ENCODE measurements at places on chromosomes 6 and 20.

- no peak for DNase-seq
Observed at GRCh38 chr20:38856570-38856969, 51.1 kb downstream of the PPP1R16B start.

DNA sequence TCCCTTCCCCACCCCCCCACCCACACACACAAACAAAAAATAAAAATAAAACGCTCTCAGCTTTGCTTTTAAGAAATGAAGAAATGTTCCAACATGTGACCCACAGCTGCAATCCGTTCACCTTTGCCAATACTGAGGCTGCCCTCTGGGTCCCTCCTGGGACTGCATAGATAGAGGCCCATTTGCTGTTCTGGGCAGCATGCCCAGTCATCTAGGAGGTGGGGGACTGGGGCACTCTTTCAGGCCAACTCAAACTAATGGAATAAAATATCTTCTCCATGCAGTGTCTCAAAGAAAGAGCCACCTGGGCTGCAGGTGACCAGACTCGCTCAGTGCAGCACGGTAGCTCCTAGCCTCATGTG lies 79.9 kb downstream of the SLC22A3 start:
- DNase-seq = no peak

DNA sequence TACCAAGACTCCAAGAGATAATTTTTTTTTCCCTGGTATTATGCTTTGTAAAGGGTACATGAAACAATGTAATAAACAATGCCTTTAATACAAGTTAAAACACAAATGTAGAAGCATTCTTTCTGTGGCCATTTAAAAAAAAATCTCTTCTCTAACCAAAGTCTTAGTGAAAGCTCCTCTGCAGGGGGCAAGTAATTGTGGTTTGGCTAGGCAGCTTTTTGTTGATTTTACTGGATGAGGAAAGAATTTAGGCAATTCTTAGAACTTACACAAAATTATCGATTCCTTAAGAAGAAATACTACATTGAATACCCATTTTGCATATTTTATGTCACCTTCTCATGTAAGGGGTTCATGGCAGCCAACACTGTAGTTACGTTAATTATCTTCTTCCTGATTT lies 12.4 kb downstream of the TFB1M start:
- no peak for DNase-seq

DNA sequence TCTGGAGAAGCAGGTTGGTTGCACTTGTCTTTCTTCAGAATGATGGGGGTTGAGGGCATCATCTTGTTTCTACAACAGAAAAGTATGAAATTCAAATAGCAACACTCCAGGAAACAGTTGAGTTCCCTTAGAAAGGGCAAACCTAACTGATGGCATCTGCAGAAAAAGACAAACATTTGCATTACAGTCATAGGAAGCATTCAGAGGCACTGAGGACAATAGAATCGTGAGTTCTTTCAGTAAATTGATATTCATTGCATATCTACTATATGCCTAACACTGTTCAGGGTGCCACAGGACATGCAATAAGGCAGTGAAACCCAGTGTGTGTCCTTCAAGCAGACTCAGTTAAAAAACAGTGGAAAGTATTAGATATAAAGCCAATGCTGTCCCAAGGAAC lies 41.1 kb upstream of the OPN5 start:
- DNase-seq = no peak

DNA sequence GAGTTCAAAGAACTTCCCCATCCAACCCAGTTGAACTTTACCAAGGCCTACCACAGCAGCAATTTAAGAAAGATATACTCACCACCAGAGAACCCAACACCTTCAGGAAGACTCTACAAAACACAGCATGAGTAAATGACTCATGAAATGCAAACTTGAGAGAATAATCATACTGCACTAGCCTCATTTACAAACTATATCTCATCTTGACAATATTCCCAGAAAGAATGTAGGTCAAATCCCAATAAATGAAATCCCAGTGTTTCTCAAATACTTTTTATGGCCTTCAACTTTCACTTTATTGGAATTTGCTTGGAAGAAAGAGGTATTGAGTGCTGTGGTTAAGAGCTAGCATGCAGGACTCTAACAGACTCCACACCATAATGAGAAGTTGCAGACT lies 60.0 kb downstream of the FYN start:
- no peak for DNase-seq

DNA sequence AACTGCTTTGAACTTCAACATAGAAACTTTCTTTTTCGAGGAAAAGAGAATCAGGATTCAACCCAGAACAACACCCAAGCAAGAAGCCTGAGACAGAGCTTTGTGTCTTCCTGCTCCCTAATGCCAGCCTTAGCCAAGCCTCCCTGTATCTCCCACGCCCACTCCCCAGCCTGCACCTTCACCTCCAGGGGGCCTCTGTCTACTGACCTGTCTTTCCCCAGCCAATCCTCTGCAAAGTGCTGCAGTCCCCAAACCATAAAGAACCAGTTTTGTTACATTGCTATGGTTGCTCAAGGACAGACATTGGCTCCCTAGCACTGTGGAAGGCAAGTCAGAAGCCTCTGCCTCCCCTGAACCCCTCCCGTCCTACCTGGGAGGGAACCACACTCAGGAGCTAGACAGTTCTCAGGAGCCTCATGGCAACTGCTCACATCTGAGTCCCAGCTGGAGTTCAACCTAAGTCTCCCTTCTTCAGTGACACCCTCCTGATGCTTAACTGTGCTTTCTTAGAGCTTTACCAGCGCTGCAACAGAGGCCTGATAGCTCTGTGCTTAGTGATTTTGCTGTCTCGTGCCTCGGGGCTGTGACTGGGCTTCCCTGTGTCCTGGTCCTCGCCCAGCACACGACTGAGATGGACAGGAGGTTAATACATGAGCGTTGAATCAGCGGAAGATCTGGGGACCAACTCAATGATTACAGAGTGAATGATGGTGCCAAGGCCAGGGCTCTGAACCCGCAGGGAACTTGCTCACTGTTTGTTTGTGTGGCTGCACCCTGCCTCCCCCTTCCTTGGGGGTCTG lies 101.5 kb upstream of the DUSP22 start:
- DNase-seq = no peak

DNA sequence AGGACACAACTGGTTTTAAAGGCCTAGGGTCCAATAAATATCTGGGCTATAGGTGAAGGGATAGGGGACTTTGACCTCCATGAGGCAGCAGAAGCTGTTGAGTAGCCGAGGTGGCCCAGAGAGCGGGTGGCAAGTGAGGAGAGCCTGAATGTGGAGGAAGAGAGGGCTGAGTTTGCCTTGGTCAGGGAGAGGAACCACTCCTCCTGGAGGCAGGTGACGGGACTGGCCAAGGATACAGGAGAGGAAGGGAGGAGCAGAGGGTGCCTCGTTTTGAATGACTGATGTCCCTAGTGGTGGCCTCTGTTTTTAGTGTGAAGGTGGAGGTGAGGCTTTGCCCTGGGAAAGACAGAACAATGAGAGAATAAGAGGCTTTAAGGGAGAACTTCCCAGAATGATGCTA lies 19.1 kb upstream of the AAR2 start:
- DNase-seq = peak; percentile 53

DNA sequence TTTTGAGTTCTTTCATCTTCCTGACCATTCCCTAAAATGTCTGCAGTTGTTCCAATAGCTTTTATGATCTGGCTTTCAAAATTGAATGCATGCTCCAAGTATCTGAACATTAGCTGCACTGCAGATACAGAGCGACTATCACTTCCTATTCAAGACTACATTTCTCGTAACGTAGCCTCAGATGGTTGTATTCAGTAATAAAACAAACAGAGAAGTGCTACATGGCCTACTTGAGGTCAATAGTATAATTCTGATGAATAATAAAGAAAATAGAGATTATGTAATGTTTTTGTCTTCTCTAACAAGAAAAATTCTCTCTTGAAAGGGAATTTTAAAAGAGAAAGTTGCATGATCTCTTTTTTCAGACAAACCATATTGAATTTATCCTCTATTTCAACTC lies 333.9 kb upstream of the IRAK1BP1 start:
- DNase-seq = no peak

DNA sequence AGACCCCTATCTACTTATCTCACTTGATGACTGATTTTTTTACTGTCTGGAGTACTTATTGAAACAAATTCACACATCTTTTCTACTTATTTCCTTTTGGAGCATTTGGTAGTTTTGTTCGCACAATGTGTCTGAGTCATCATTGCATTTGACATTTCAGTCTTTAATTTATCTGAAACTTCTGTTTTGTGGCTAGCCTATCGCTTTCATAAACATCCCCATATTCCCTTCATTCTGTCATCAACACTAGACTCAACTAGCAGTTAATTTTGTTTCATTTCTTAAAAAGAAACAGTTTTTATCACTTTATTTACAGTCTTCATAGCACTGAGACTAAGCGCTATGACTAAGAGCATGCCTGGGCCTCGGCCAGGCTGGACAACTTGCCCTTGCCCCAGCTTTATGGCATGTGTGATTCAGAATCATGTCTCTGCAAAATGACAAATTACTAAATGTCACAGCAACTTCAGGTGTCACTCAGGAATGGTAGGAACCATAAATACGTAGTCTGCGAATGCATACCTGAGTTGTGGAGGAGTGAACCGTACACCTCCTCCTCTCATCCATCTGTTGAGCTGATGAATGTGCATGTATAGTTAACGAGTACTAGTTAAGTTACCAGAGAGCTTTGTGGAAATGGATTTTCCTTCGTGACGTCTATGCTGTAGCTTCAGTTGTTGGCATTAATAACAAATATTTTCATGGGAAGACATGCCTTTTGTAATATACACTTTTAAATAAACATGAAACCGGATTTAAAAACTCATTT lies 16.2 kb downstream of the L3MBTL3 start:
- DNase-seq = peak; percentile 10

GRCh38 chr20:55229451-55229850 lies 754.1 kb downstream of the DOK5 start:
- DNase-seq = no peak

GRCh38 chr20:58179432-58180099 lies 48.9 kb downstream of the ANKRD60 start:
- peak; percentile 84 for DNase-seq

- DNase-seq = no peak
Observed at GRCh38 chr6:11161031-11161956, 49.8 kb upstream of the ERVFRD-1 start.

- DNase-seq = no peak
Observed at GRCh38 chr6:114281496-114281895, 61.3 kb downstream of the HS3ST5 start.

DNA sequence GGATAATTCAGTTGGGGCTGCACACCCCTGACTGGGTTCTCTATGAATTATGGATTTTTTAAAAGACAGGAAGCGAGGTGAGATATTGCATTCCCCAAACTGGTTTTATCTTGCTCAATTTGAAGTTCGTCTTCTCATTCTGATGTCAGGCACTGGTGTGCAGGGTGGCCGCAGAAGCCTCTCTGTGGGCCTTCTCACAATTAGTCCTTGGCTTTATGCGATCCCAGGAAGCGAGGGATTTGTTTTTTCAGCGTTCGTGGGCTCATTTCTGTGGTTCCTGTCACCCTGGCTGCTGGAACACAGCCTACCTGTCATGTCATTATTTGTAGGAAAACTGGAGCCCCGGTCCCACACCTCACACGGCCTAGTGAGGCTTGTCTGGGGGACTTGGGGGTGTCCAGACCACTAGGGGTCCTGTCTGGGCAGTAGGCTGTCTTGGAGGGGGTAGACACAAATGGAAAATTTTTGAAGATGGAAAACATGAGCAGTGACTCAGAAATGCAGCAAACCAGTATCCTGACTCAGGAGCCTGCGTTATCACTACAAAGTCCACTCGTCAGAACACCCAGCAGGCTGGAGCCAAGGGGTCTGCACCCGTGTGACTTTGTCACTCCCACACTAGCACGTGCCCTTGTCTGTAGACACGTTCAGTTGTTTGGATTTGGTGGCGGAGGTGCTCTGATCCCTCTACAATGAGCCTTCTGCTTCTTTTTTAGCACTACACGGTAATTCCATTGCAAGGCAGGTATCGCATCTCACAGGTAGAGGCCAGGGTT lies 42.2 kb downstream of the GNAS-AS1 start:
- no peak for DNase-seq

DNA sequence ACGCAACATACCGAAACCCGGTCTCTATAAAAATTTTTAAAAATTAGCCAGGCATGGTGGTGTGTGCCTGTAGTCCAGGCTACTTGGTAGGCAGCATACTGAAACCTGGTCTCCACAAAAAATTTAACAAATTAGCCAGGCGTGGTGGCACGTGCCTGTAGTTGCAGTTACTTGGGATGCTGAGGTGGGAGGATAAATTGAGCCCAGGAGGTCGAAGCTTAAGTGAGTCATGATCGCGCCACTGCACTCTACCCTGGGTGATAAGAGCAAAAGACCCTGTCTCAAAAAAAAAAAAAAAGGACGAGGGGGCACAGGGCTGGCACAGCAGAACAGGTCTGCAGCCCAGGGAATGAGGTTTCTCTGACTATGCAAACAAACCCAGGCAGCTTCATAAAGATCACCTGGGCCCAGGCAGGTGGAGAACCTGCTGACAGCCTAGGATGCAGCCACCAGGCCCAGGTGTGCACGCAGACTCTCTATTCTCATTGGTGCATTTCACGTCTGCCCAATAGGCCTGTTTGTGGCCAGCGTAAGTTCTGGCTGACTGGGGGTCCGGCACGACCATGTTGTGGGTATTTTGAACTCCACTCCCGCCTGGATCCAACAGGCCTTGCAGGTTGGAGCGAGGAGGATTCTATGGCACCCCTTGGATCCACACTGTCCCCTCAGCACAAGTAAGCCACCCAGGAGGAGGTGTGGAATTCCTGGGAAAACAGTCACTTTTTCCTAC lies 204.5 kb downstream of the PREX1 start:
- DNase-seq = no peak

- no peak for DNase-seq
Observed at GRCh38 chr6:111068866-111069234, 18.5 kb upstream of the SLC16A10 start.

GRCh38 chr6:26379292-26379691 lies 3.6 kb upstream of the BTN2A2 start:
- DNase-seq = no peak

GRCh38 chr20:5776077-5776476 lies 25.9 kb downstream of the SHLD1 start:
- DNase-seq = no peak

DNA sequence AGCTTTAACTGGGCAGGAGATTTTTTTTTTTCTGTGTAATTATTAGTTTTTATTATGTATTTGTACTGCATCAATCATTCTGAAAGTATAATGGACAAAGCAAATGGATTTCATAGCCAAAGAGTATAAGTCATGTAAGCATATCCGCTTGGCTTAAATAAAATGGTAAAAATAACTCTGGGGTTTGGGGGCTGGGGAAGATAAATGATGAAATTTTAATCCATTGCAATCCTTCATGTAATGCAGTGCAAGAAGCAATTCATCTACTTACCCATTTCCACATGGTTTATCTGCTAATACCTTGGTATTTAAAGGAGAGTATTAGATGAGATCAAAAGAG lies 781.4 kb downstream of the QKI start:
- no peak for DNase-seq
